ENCODE measurements at places on chromosomes 5 and 9.
A peak's percentile ranks its signal among the peaks of the same experiment; 100 is the strongest.

DNA sequence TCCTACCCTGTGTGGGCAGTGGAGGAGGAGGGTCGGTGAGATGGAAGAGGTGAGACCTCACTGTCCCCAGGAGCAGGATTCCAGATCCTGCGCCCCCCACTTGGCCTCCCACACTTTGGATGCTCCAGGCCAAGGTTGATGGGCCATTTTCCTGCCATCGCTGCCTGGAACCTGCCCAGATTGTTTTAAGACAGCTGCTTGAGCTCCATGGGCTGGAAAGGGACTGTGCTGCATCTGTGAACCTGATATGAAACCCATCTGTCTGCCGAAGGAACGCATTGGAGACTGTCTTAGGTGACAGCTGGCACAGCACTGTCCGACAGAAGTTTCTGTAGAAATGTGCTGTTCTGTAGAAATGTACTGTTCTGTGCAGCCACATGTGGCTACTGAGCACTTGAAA lies 72.7 kb upstream of the SLC25A48 start:
- no peak for DNase-seq

GRCh38 chr5:89168766-89169165 lies 285.8 kb upstream of the MEF2C start:
- no peak for DNase-seq

DNA sequence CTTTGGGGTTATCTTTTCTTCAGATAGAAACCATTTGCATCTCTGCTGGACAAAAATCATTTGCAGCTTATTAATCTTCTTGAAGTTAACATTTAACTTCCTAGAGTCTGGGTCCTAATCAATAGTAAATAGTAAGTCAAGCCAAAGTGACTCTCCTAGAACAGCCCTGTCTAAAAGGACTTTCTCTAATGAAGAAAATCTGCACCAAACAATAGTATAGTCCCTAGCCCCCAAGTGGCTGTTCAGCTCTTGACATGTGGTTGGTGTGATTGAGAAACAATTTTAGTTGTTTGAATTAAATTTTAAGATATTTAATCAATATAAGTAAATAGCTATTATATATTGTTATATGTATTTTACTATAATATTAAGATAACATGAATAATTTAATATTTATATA lies 64.6 kb upstream of the SHB start:
- DNase-seq: no peak

DNA sequence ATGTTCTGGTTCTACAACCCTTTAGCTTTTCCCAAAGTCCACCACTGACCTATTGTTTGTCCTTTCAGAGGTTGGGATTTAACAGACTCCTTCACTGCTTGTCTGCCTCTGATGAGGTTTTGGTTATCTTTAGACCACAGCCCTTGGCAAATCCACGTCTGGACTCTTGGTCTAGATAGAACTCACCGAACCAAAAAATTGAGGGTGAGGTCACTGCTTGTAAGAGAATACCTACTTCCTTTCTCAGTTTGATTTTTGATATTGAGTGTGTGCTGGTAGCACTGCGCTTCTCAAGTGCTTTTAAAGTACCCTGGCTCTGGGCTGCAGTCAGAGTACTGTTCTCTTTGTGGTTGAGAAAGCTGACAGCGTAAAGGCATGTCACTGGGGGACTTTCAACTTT lies 61.7 kb downstream of the JMY start:
- DNase-seq: no peak

- DNase-seq: no peak
Observed at GRCh38 chr9:128684065-128684324, 5.0 kb upstream of the SET start.

GRCh38 chr5:95808686-95809413 lies 13.7 kb downstream of the GLRX start:
- peak; percentile 57 for DNase-seq

All from stimulated activated CD8-positive, alpha-beta memory T cell treated with anti-CD3 and anti-CD28 coated beads, Interleukin-2, amount 100 ng/mL, for 1 hour (primary cell).